ENCODE measurements at places on chromosomes 7 and 10. TPM values are rescaled to one million over a fixed set of nuclear protein-coding genes. Genes with fewer than 3 reads are reported as not detected.

DNA sequence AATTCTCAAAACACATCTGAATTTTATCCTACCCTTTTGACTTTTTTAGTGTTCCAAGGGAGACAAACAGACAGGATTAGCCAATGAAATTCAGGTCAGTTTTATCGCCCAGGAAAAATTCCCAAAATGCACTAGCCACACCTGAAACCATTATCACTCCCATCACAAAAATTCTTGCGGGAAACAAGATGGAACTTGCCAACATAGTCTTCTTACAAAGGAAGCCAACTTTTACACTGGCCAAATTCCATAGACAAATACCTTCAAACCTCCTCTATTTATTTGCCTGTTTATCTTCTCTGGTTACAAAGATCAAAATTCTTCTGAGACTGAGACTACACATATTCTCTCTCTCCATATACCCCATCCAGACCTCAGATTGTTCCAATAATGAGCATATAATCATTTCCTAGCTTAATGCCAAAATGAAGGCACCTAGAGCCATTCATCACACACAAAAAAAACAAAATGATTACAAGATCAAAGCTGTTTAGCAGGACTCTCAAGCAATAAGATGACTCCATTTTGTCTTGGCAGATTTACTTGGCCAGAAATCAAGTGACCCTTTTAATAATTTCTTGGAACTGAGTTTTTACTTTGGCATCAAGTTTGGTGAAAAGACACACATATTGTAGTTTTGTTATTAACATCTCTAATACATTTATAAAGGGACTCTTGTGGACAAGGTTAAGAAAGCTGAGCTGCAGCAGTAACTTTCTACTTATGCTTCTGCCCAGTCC, 30.2 kb downstream of the MET start:
- DNase-seq = no peak

DNA sequence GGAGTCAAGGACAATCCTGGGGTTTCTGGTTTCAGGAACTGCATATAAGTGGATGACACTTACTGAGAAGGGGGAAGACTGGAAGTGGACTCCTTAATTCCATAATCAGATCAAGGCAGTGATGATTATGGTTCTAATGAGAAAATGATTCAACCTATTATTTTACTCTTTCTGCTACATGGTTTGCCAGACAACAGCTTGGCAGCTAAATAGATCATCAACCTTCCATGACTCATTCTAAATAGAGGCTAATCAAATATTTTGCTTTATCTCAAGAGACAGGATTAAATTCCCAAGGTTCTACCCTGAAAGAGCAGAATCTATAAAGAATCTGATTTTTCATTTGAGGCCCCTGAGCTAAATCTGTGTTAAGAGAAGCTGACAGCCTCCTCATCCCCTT, 46.3 kb downstream of the CNNM1 start:
- no peak for DNase-seq

- DNase-seq = no peak
These were observed 14.5 kb downstream of the WIPI2 start for GRCh38 chr7:5204546-5204945.

Gene HSPA12A
- 3.4 TPM for total RNA-seq

Gene COMTD1
- 30.1 TPM for total RNA-seq

Gene CFTR
- total RNA-seq = not detected

Gene TRIM50
- total RNA-seq = not detected

DNA sequence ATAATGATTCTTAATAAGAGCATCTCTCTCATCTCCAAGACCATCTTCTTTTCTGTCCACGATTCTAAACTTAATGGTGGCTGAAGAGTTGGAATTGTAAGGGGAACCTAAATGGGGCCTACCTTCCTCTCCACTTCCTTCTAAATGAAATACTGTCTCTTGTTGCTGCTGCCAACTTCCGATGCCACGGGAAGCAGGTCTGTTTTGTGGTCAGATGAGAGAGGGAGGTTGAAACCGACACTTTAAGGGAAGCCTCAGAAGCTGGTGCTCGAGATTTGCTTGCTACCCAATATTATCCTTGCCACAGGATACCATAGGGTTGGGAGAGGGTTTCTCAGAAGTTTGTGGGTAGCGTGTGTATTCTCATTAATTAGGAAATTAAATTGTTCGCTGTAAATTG, 464.1 kb downstream of the SUGCT start:
- DNase-seq = no peak

DNA sequence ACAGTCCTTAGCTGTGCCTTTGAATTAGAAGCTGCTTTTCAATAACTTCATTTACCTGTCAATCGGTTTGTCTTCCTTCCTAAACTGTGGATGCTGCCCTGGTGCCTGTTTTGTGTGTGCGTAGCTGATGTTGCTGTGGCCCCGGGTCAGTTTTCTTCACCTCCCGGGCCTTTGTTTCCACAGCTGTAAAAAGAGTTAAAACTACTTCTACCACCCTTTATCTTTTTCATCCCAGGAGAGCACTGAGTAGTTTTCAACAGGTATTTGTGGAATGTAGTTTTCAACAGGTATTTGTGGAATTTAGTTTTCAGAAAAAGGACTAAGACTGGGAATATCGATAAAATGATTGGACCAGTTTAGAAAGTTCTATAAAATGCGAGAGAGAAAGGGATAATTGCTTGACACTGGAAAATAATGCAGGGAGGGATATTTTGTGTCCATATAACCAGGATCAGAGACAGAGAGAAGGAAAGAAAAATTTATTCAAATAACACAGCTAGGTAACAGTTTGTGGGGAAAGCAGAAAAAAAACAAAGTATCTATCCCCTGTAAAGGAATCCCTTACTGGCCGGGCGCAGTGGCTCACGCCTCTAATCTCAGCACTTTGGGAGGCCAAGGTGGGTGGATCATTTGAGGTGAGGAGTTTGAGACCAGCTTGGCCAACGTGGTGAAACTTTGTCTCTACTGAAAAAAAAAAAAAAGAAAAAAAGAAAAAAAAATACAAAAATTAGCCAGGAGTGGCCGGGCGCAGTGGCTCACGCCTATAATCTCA, 15.9 kb upstream of the IGF2BP3 start:
- no peak for DNase-seq

GRCh38 chr10:112815269-112816032, 134.6 kb upstream of the TCF7L2 start:
- DNase-seq = peak; percentile 87

- no peak for DNase-seq
These were observed 103.1 kb downstream of the PRKCQ start for GRCh38 chr10:6476989-6477388.

Gene AMPH
- total RNA-seq = 1.3 TPM

DNA sequence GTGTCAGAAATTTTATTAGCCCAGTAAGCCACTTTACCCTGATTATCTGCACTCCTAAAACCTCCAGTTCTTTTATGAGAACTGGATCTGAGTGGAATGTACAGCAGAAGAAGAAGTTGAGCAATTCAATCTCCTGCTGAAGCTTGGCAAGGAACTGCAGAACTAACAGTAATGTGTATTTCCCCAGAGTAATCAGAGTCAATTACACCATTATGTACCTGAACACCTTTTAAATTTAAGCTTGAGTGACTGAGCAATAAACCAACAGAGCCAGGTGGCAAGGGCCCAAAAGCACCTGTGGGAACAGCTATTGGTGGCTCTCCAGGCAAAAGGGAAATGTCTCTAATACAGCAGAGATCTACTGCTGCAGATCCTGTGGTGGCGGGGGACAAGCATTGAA, 40.1 kb upstream of the AKR1C2 start:
- DNase-seq = no peak

- no peak for DNase-seq
These were observed 20.7 kb downstream of the GNAI1 start for GRCh38 chr7:80155374-80155773.

Gene GTF2IRD2
- total RNA-seq = 3.5 TPM
